ENCODE measurements at places on chromosomes 11 and 22. TPM values are rescaled to one million over a fixed set of nuclear protein-coding genes. Genes with fewer than 3 reads are reported as not detected.

DNA sequence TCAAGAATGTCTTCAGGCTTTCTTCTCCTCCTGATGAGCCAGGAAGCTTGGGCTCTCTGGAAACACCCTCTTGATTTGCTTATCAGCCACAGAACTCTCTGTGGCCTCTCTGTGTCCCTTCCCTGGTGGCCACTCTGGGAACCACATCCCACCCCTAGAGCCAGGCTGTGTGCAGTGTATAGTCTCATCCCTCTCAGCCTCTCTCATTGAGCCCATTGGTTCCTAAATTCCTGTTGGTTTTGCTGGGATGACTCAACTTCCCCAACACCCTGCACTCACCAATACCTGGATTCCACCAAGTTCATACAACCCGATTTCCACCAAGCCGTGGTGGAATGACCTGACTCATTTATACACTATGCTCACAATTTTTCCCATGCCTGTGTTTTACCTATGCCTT lies 5.2 kb downstream of the IRAG1 start:
- DNase-seq = peak; percentile 52

DNA sequence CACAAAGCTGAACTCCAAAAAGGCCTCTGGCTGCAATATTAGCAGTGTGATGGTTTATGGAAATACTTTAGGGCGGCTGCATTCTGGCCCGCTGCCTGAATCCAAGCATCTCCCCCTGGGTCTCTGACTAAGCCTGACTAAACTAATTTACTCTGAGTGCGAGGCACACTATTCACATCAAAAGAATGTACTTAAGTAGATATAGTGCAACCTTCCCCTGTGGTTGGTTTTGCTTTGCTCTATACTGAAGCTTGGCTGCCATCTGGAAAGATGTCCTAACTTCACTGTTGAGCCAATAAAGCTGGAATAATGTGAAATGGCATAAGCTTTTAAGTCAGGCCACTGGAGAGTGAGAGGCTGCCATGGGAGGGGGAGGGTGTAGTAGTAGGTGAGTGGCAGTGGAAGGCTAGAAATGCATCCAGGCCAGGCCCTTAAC lies 321.6 kb downstream of the AASDHPPT start:
- DNase-seq = no peak

GRCh38 chr11:55966391-55966790 lies 3.4 kb downstream of the OR10AG1 start:
- no peak for DNase-seq

DNA sequence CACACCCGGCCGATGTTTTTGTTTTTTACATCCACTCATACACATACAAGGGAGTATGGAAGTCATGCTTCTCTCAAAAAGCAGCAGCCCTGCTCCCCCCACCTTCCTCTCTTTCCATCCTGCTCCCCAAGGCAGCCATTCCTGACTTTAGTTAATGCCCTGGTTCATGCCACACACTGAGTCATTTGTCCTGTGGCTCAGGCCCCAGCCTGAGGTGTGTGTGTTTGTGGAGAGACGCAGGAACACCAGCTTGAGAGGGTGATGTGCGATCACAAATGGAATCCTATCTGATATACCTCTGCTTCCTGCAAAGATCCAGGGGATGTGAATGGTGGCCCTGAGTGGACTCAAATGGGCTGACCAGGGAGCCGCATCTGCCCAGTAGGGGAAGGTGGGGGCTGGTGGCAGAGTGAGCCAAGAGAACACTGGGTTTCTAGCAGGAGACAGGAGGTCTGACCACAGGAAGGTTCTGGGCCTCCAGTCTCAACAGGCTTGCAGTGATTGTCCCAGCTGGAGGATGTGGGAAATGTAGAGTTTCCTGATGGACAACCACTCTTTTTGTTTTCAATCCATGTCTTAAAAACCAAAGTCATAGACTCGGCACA lies 86.7 kb downstream of the OSBP2 start:
- no peak for DNase-seq

DNA sequence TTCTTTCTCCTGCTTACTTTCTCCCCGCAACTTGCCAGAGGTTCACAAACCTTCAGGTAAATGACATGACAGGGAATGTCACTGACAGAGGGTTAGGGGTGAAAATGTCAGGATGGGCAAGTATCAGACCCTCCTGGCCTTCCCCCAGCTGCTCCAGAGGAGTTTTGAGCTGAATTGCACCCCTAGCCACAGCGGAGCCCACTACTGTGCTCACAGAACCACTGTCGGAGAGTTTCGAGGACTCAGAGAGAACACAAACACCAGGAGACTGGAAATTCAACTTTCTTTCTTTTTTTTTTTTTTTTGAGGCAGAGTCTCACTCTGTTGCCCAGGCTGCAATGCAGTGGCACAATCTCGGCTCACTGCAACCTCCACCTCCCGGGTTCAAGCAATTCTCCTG lies 21.5 kb upstream of the P2RY2 start:
- DNase-seq = no peak

GRCh38 chr11:28702450-28702790 lies 594.2 kb downstream of the METTL15 start:
- DNase-seq = no peak

GRCh38 chr22:50268655-50269113 lies 1.5 kb downstream of the MAPK11 start:
- DNase-seq = no peak

GRCh38 chr22:30413745-30414524 lies 11.6 kb upstream of the MTFP1 start:
- no peak for DNase-seq

GRCh38 chr22:48097723-48098122 lies 1335.3 kb downstream of the TBC1D22A start:
- DNase-seq = no peak

- DNase-seq = peak; percentile 19
These were observed 27.2 kb upstream of the RASSF10 start for GRCh38 chr11:12981676-12982522.

DNA sequence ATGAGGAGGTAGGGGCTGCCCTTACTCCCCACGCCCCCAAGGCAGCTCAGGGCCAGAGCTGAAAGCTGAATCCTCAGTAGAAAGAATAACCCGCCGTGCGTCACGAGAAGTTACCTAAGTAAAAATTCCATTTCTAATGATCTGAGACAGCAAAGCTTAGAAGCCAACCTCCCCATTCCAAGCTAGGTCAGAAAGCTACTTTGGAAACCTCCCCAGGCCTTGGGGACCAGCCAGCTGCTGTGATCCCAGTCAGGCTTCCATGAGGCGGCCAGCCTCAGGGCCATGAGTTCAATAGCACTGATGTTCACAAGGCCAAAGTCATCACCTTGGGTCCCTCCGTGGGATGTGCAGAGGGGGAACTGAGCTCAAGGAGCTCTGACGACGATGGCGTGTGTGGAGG lies 6.9 kb downstream of the SHISAL1 start:
- no peak for DNase-seq

GRCh38 chr11:131370090-131370751 lies at the start of gene NTM:
NTM (plus strand) TSS chr11:131370615.
- DNase-seq = peak; percentile 34

DNA sequence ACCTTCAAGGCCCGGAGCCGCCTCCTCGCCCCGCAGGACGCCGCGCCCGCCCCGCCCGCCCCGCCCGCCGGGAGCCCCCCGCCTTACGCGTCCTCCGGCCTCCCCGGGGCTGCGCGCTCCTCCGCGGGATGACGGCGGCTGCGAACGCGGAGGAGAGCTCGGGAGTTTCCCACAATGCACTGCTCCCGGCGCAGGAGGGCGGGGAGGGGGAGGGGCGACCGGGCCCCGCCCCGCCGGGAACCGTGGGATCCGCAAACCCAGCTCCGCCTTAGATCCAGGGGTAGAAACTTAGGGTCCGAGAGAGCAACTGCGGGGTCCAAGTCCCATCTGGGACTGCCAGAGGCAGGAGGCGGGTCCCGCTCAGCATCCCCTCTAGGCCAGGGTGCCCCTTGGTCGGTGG lies at the start of gene CEND1:
CEND1 (minus strand) TSS at position 148 of the 400 bp plus-strand sequence. CDS start 1,514 bp downstream, outside the sequence.
- peak; percentile 79 for DNase-seq

GRCh38 chr11:69444381-69445130 lies 36.9 kb upstream of the LINC01488 start:
- DNase-seq = peak; percentile 60

DNA sequence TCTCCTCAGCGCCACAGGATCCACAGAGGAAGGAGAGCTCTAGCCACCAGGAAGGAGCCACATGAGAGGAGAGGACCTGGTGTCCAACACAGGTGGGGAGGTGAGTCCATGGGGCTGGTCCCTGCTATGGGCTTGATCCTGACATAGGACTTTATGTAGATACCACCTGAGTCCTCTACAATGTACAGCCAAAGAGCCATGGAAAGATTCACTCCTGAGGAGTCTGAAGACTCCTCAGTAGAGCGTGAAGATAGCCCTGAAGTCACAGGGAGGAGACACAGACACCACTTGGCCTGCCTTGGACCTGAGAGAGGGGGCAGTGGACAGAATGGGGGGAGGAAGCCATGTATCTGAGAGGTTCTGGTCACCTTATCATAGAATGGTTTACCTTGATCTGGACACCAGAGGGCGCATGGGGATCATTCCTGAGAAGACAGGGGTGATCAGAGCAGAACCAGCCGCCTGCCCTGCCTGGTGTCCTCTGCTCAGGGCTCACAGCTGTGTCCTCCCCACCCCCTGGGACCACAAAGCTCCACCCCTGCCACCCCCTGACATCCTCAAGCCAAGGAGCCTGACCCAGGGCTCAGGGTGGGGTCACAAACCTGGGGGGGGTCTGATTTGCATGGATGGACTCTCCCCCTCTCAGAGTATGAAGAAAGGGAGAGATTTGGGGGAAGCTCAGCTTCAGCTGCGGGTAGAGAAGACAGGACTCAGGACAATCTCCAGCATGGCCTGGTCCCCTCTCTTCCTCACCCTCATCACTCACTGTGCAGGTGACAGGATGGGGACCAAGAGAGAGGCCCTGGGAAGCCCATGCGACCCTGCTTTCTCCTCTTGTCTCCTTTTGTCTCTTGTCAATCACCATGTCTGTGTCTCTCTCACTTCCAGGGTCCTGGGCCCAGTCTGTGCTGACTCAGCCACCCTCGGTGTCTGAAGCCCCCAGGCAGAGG lies 77.0 kb downstream of the ZNF280B start:
- DNase-seq = peak; percentile 81

DNA sequence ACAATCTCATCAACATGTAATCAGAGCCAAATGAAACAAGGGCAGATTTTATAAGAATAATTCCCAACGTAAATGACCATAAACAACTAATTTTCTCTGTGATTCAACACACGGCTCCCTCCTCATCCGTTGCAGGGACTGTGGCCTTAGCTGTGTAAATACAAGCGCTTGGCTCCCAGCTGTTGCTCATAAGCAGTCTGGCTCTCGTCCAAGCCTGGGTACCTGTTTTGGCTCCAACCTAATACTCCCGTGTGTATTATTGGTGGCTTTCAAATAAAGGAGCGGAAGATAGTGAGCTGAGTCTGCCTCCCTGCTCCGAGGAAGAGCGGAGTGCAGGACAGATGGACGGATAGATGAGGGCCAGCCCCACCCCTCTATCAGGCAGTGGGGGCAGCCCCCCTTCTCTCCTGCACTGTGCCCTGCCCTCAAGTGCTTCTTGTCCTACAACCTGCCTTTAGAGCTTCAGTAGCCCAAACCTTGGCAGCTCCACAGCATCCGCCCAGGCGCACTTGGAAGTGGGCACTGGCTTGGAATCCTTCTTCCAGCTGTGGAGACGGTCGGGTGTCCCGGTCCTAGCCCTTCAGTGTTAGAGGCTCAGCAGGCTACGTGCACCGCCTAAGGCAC lies 670.9 kb downstream of the BRD1 start:
- DNase-seq = no peak

The TBRG1 gene
- total RNA-seq = 20.7 TPM

The ZP1 gene
- total RNA-seq = not detected

The POU2AF2 gene
- total RNA-seq = not detected

The OVOL1 gene
- total RNA-seq = 5.1 TPM

The RPS3 gene
- 1,200 TPM for total RNA-seq

The CEND1 gene
- total RNA-seq = 5.5 TPM

The GATD1 gene
- total RNA-seq = 51.0 TPM

The C11orf42 gene
- total RNA-seq = not detected

The KDM4D gene
- total RNA-seq = 2.6 TPM

The APOL5 gene
- total RNA-seq = not detected

The HTATIP2 gene
- total RNA-seq = 45.2 TPM

The SYT12 gene
- 2.5 TPM for total RNA-seq

The TMPRSS4 gene
- total RNA-seq = 0.04 TPM

All from GM23338 (cell line).